ENCODE measurements at places on chromosomes 5 and 9.

DNA sequence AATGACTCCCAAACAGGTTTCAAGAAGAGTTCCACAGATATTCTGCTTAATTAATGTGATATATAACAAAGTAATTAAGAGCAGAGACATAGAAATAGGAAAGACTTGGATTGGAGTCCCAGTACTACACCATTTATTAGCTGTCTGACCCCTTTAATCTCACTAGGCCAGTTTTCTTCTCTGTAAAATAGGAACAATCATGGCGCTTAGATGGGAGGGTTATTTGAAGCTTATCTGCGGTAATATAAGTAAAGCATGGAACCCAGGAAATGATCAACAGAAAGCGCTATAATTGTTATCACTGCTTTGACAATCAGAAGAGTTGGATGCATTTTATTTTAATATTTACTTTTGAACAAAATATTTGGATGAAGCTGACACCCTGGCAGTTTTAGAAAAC is 71.3 kb upstream of the IFNE start:
- H3K4me1 ChIP-seq = no peaks in the 10 kb centered on the region
- H3K27ac ChIP-seq = no peak overlapping the region
- H3K36me3 ChIP-seq = no peaks in the 10 kb centered on the region
- H3K4me3 ChIP-seq = no peak overlapping the region

GRCh38 chr5:179801304-179802206 is 5.1 kb downstream of the MGAT4B start:
- DNase-seq = peak; percentile 63
- no peak overlapping the region for H3K4me3 ChIP-seq
- peaks cover 30% of the 10 kb centered on the region for H3K4me1 ChIP-seq
- peaks cover 45% of the 10 kb centered on the region for H3K36me3 ChIP-seq
- no peak overlapping the region for H3K27ac ChIP-seq
- peaks cover 3% of the 10 kb centered on the region for H3K27me3 ChIP-seq

GRCh38 chr9:95727947-95728520 is 147.5 kb upstream of the ERCC6L2 start:
- no peaks in the 10 kb centered on the region for H3K27me3 ChIP-seq
- no peak overlapping the region for H3K27ac ChIP-seq
- no peak overlapping the region for H3K4me3 ChIP-seq
- no peaks in the 10 kb centered on the region for H3K4me1 ChIP-seq
- H3K36me3 ChIP-seq = no peaks in the 10 kb centered on the region

- H3K27ac ChIP-seq = no peak overlapping the region
- H3K36me3 ChIP-seq = no peaks in the 10 kb centered on the region
- no peaks in the 10 kb centered on the region for H3K4me1 ChIP-seq
- H3K27me3 ChIP-seq = no peaks in the 10 kb centered on the region
- H3K4me3 ChIP-seq = no peak overlapping the region
- no peak for DNase-seq
These were observed 199.9 kb upstream of the CDKN2B start for GRCh38 chr9:22208846-22209585.

GRCh38 chr5:32559411-32559810 is 25.9 kb upstream of the SUB1 start:
- no peaks in the 10 kb centered on the region for H3K4me1 ChIP-seq
- no peaks in the 10 kb centered on the region for H3K36me3 ChIP-seq
- no peak for DNase-seq

DNA sequence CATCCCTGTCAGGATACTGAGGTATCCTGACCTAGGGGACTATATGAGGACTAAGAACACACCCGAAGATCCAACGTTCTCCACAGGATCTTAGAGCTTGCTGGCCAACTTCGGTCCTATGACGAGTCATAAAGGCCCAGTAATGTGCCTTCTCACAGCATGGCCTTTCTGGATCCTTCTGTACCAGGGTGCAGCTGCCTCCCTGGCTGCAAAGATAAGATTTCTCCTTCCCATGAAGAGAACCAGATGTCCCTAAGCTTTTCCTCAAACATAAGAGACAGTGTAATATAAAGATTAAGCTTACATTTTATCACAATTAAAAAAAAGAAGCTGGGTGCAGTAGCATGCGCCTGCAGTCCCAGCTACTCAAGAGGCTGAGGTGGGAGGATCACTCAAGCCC is 18.3 kb downstream of the EPB41L4B start:
- peaks cover 12% of the 10 kb centered on the region for H3K4me1 ChIP-seq
- no peak overlapping the region for H3K27ac ChIP-seq
- H3K27me3 ChIP-seq = no peaks in the 10 kb centered on the region
- no peak for DNase-seq
- H3K4me3 ChIP-seq = no peak overlapping the region

DNA sequence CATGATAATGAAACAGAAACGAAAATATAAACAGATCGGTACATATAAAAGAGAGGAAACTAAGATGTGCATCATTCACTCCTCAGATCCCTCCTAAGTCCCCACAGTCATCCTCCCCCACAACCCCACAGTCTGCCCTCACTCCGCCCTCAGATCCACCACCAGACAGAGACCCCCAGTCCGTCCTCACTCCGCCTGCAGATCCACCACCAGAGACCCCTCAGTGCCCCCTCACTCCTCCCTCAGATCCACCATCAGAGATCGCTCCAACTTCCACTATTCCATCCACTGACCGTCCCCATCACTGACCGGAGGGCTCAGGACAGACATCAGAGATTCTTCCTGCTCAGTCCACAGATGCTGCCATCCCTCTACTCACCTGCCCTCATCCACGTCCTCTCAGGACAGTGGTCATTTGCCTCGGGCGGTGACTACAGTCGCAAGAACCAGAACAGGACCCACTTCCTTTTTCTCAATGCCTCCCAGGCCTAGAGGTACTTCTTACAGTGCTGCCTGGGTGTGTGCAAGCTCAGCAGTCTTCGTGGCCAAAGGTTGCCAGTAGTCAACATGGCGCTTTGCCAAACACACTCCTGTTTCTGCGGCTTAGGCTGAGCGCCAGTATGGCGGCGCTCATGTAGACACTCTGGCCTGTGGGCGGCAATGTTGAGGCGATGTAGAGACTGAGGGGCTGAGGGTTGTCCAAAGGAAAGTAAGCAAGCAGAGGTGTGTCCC is 8.3 kb upstream of the SPATA31C1 start:
- no peak for DNase-seq
- H3K4me3 ChIP-seq = no peak overlapping the region
- no peaks in the 10 kb centered on the region for H3K36me3 ChIP-seq
- H3K4me1 ChIP-seq = no peaks in the 10 kb centered on the region

GRCh38 chr5:83718195-83718825 is 2.3 kb downstream of the HAPLN1 start:
- peak; percentile 75 for DNase-seq
- peaks cover 20% of the 10 kb centered on the region for H3K27me3 ChIP-seq
- no peak overlapping the region for H3K4me3 ChIP-seq
- peaks cover 13% of the 10 kb centered on the region for H3K4me1 ChIP-seq

DNA sequence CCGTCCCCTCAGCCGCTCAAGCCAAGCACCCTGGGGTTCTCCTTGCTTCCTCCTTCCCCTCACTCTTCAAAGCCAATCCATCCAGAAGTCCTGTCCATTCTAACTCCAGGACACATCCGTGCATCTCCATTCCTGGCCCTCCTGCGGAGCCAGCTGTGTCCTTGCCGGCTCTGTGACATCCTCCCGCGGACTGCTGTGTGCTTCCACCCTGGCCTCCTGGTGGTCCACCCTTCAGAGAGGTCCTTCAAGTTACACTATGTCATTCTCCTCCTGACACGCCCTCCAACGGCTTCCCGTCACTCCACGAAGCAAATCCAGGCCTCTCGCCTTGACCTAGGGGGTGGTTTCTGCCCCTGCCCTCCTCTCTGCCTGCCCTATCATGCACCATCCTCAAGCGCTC is 13.0 kb upstream of the SCGB3A1 start:
- no peaks in the 10 kb centered on the region for H3K27me3 ChIP-seq
- no peak for DNase-seq
- peaks cover 5% of the 10 kb centered on the region for H3K4me1 ChIP-seq
- H3K27ac ChIP-seq = no peak overlapping the region

GRCh38 chr5:126615286-126615685 is 14.5 kb downstream of the PHAX start:
- no peak overlapping the region for H3K4me3 ChIP-seq
- no peak for DNase-seq
- H3K27me3 ChIP-seq = no peaks in the 10 kb centered on the region
- H3K4me1 ChIP-seq = no peaks in the 10 kb centered on the region

GRCh38 chr9:35072461-35073278 is at the start of gene VCP:
Gene VCP (minus strand): TSS chr9:35072625. CDS start chr9:35072353, 272 bp downstream.
- peaks cover 26% of the 10 kb centered on the region for H3K4me1 ChIP-seq
- H3K27me3 ChIP-seq = no peaks in the 10 kb centered on the region
- H3K27ac ChIP-seq = peak within 1 kb of the TSS; percentile 98

DNA sequence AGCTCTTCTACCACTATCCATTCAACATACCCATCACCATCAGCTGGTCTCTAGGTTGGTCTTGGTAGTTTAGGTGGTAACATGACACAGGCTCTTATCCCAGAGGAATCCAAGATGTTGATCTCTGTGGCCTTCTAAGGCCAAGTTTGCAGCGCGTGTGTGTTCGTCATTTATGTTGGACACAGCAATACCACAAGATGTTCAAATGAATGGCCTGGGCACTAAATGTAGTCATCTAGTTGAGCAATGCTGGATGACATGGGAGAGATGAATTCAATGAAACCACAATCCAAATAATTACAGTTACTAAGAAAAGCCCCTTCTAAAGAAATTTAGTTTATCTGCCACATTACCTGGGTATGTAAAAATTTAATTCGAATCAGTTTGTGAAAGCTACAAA is 292.4 kb downstream of the MRPS30 start:
- no peak overlapping the region for H3K27ac ChIP-seq
- no peaks in the 10 kb centered on the region for H3K36me3 ChIP-seq
- no peaks in the 10 kb centered on the region for H3K27me3 ChIP-seq
- no peaks in the 10 kb centered on the region for H3K4me1 ChIP-seq

GRCh38 chr5:125708583-125708982 is 714.6 kb upstream of the GRAMD2B start:
- no peaks in the 10 kb centered on the region for H3K36me3 ChIP-seq
- no peaks in the 10 kb centered on the region for H3K4me1 ChIP-seq
- H3K27me3 ChIP-seq = no peaks in the 10 kb centered on the region
- no peak overlapping the region for H3K4me3 ChIP-seq
- H3K27ac ChIP-seq = no peak overlapping the region

- no peak overlapping the region for H3K4me3 ChIP-seq
- H3K4me1 ChIP-seq = no peaks in the 10 kb centered on the region
- no peak overlapping the region for H3K27ac ChIP-seq
- no peaks in the 10 kb centered on the region for H3K36me3 ChIP-seq
- DNase-seq = peak; percentile 5
These were observed 193.3 kb downstream of the SMC2 start for GRCh38 chr9:104287253-104287878.

- peaks cover 16% of the 10 kb centered on the region for H3K27me3 ChIP-seq
- no peak for DNase-seq
- no peak overlapping the region for H3K4me3 ChIP-seq
- no peak overlapping the region for H3K27ac ChIP-seq
These were observed 141.0 kb downstream of the OLFM1 start for GRCh38 chr9:135228345-135228982.

DNA sequence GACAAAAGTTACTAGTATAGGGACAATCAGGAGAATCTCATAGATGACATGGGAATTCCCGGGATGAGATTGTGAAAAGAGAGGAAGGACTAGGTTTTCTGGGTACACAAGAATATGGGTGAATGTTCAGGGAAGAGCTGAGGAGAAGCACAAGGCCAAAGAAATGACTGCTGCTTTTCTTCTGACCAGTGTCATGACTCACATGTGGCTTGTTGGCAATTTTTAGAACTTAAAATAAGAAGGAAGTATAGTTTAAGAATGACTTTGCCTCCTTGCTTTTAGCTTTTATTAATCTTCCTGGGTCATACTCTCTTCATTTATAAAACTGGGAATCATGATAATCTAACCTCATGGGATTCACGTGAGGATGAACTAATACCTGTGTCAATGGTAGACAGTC is 652.4 kb upstream of the MEF2C start:
- no peaks in the 10 kb centered on the region for H3K4me1 ChIP-seq
- no peak for DNase-seq
- H3K4me3 ChIP-seq = no peak overlapping the region

- H3K27ac ChIP-seq = no peak overlapping the region
- H3K4me1 ChIP-seq = peaks cover 4% of the 10 kb centered on the region
- peaks cover 50% of the 10 kb centered on the region for H3K36me3 ChIP-seq
These were observed 46.2 kb upstream of the FBXW11 start for GRCh38 chr5:172052450-172053236.

- no peaks in the 10 kb centered on the region for H3K27me3 ChIP-seq
- H3K36me3 ChIP-seq = no peaks in the 10 kb centered on the region
- H3K4me1 ChIP-seq = no peaks in the 10 kb centered on the region
- no peak overlapping the region for H3K27ac ChIP-seq
These were observed 37.9 kb downstream of the SPZ1 start for GRCh38 chr5:80357671-80358070.

GRCh38 chr5:123155446-123155960 is 66.5 kb downstream of the PRDM6 start:
- H3K27me3 ChIP-seq = no peaks in the 10 kb centered on the region
- H3K27ac ChIP-seq = no peak overlapping the region
- no peak for DNase-seq
- no peak overlapping the region for H3K4me3 ChIP-seq

DNA sequence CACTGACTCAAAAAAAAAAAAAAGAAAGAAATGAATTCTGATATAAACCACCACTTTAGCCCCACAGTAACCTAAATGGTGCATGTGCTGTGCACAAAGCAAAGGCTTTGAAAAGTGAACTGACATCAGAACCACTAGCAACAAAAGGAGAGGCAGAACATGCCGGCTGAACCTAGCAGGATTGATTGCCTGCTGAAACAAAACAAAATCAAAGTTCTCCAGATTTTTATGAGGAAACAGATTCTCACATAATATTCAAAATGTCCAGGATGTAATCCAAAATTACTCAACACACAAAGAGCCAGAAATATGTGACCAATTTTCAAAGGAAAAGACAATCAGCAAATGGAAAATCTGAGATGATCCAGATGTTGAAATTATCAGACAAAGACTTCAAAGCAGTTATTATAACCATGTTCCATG is 37.9 kb downstream of the UBTD2 start:
- no peak overlapping the region for H3K27ac ChIP-seq
- no peaks in the 10 kb centered on the region for H3K4me1 ChIP-seq
- no peaks in the 10 kb centered on the region for H3K27me3 ChIP-seq
- peak; percentile 67 for DNase-seq
- no peaks in the 10 kb centered on the region for H3K36me3 ChIP-seq

GRCh38 chr9:27394154-27394825 is 97.3 kb upstream of the EQTN start:
- H3K36me3 ChIP-seq = no peaks in the 10 kb centered on the region
- DNase-seq = peak; percentile 31
- H3K4me1 ChIP-seq = no peaks in the 10 kb centered on the region
- no peak overlapping the region for H3K27ac ChIP-seq

DNA sequence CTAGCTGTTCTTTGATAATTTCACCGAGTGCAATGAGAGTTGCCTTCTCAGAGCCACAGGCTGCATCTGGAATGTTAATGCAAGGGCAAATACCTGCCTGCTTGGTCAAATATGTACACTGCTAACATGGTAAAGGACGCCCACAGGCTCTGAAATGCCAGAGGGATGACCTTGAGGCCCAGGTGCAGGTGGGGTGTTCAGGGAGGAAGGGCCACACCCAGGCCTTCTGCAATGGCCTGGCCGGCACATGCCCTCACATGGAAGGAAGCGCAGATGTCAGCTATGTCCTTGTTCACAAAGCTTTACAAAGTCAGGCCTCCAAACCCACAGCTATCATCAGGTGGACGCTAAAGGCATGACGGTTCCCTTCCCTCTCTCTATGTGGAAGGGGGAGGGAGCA is 48.6 kb downstream of the HRH2 start:
- H3K27me3 ChIP-seq = no peaks in the 10 kb centered on the region
- H3K4me1 ChIP-seq = no peaks in the 10 kb centered on the region
- DNase-seq = no peak
- no peak overlapping the region for H3K4me3 ChIP-seq
- no peaks in the 10 kb centered on the region for H3K36me3 ChIP-seq

All from muscle of leg (tissue), 16 donors.